ENCODE measurements at places on chromosomes 11 and 22.
A peak's percentile ranks its signal among the peaks of the same experiment; 100 is the strongest.

GRCh38 chr11:8209208-8209807 is 40.5 kb upstream of the RIC3 start:
- no peak for DNase-seq

DNA sequence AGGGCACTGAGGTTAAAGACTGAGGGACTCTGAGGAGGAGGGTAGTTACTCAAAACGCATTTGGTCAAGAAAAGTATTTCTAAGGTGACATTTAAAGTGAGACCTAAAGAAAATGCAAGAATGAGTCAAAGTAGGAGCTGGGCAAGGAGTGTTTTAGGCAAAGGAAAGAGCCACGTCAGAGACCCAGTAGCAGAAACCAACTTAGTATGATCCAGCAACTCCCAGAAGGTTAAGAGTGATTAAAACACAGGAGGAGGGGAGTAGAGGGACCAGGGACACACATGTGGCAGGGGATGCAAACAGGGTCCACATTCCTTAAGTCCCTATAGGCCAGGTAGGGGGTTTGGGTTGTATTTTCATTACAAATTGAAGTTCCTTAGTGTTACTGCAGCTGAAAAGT is 24.3 kb upstream of the CCDC34 start:
- DNase-seq, result no peak

GRCh38 chr22:33746501-33746928 is 173.8 kb downstream of the LARGE1 start:
- DNase-seq, result no peak

GRCh38 chr11:37623778-37624177 is 1025.7 kb upstream of the RAG2 start:
- DNase-seq, result no peak

DNA sequence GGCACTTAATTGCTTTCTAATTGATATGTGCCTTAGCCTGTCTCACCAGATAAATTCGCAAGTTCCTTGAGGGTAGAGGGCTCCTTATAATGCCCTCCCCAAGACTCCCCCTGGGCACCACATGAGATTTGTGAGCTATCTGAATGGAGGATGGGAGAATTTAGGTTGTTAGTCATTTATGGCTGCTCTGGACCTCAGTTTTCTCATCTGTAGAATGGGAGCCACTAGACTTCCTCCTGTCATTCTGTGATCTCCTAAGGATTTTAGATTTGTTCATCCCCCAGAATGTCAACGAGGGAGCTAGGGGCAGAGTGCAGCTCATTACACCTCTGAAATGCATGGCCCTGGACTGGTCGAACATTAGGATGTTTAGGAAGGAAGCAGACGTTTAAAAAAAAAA is 294.6 kb downstream of the MIAT start:
- no peak for DNase-seq

- no peak for DNase-seq
These were observed 29.6 kb upstream of the CCDC134 start for GRCh38 chr22:41770715-41771468.

DNA sequence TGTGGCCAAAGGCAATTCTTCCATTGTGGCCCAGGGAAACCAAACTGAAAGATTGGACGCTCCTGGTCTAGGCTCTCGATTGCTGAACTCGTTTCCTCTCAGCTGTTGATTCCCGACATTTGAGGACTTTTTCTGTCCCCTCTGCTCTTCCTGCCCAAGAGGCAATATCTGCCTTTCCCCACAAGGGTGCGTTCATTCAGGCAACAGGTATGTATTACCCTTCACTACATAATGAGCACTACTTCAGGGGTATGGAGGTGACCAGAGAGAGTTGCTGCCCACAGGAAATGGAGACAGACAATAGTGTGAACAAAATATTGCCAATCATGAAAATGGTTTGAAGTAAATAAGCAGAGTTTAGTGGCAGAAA is 8.2 kb downstream of the PTH start:
- peak; percentile 7 for DNase-seq

- DNase-seq, result no peak
These were observed 8.8 kb upstream of the IZUMO1R start for GRCh38 chr11:94295534-94295933.

GRCh38 chr22:31561238-31561887 is 65.0 kb downstream of the SFI1 start:
- DNase-seq, result peak; percentile 3

DNA sequence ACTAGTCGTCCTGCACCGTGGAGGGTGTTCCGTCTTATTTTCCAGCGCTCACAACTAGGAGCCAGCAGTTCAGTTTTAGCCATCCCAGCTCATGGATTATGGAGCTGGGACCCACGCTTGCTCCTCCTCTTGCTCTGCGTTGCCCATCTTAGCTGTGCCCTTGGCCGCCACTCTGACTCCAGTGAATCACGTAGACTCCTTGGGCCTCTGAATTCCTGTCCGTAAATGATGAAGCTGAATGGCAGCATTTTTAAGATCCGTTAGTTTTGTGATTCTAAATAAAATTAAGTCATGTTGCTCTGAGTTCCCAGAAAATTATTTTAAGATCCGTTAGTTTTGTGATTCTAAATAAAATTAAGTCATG is 23.8 kb downstream of the BCR start:
- no peak for DNase-seq

- no peak for DNase-seq
These were observed 378.5 kb downstream of the SHANK2 start for GRCh38 chr11:70873736-70874412.

DNA sequence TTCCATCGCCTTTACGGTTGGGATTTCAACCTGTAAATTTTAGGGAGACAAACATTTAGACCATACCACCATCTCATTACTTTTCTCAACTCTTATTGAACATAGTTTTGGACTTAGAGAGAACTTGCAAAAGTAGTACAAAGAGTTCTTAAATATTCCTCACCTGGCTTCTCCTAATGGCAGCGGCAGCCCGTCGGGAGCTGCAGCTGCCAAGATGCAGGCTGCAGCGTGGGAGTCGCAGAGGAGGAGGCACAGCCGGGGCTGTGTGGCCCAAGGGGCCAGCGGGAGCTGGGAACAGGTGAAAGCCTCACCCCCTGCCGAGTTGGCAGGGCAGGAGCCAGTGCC is 23.1 kb upstream of the RNASEH2C start:
- no peak for DNase-seq

GRCh38 chr11:108708173-108708572 is 43.3 kb downstream of the DDX10 start:
- no peak for DNase-seq

GRCh38 chr11:60720460-60720859 is 4.1 kb upstream of the MS4A18 start:
- DNase-seq, result no peak

DNA sequence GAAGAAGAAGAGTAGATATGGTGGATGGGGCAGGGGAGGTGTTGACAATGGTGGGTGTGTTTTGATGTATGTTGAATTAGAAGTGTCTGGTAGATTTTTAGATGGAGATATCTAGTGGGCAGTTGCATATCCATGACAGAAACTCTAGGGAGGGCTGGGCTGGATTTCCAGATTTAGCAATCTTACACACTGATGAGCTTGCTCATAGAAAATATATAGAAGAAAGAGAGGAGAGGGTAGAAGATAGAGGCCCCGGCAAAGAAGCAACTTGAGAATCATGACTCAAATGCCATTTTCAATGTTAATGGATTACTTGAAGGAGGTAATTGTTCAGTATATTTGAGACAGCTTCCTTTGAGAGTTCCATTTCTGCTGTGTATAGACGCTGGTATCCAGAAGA is 8.2 kb downstream of the REXO2 start:
- no peak for DNase-seq

GRCh38 chr11:2307501-2308331 is 5.9 kb downstream of the TSPAN32 start:
- DNase-seq, result no peak

DNA sequence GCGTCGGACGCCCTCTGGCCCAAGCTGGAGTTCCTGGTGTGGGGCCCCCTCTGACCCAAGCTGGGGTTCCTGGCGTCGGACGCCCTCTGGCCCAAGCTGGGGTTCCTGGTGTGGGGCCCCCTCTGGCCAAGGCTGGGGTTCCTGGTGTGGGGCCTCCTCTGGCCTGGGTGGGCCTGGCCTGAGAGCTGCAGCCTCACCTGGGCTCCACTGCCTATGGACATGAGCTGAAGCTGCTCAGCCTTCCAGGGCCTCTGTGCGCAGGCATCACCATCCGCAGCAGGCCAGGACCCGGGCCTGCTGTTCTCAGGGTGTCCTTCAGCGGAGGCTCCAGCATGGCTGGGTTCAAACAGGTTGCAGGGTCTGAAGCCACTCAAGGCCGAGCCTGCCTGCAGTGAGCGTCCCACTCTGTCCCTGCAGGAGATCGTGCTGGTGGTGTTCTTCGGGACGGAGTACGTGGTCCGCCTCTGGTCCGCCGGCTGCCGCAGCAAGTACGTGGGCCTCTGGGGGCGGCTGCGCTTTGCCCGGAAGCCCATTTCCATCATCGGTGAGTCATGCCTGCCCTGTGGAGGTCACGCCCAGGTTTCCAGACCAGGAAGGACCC is 125.5 kb downstream of the KCNQ1 start:
- DNase-seq, result no peak

DNA sequence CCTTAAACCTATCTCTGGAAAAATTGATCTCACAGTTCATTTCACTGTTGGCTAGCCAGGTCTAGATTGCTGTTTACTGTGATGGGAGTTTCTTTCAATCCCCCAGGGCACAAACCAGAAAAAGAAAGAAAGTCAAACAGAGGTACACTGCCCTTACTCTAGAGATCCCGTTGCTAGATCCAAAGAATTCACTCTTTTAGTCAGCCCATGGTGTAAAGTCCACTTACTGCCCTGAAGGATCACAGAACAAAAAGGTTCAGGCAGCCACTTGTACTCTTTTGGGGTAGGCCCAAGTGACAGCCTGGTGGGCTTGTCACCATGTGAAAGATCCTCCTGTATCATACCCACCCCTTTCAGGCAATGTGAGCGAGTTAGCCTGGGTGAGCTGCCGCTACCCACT is 162.6 kb upstream of the CCDC179 start:
- no peak for DNase-seq

- no peak for DNase-seq
These were observed 696 bp downstream of the KRTAP5-5 start for GRCh38 chr11:1630271-1630670.

DNA sequence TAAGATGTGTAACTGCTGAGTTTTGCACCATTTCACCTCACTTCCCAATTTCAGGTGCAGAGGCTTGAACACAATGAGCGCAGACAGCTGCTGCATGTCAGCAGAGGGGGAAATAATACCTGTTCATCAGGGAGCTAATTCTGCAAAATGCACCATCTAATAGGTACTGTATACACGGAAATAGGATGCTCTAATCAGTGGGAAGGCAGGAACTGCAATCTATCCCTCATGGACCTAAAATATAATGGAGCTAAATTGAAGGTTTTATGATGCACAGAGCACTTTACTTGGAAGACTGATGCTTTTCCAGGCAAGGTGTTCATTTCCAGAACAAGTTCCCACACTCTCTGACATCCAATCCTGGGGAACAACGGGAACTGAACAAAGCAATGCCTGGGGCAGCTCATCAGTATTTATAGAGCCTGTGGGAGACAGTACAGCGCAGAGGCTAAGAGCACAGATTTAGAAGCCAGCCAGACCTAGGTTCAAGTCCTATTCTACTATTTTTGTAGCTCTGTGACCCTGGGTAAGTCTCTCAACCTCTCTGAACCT is 78.5 kb downstream of the TENM4 start:
- DNase-seq, result no peak

GRCh38 chr11:101169944-101170343 is 40.3 kb upstream of the PGR start:
- DNase-seq, result no peak

DNA sequence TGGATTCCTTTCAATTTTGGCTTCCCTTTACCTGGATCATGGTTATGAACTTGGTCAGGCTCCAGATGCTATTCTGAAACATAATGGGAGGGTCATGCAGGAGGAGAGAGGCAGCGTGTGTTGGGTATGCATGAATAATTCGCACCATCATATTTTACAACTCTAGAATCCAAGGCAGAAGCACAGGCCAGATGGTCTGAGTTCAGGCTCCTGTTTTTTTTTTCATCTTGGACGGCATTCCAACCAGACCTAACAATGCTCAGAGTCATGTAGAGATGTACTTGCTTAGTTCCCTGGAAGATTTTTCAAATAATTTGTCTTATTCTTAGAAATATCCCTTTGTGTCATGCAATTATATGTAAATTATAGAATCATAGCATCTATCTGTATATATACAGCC is 393.5 kb downstream of the JRKL start:
- DNase-seq, result no peak

DNA sequence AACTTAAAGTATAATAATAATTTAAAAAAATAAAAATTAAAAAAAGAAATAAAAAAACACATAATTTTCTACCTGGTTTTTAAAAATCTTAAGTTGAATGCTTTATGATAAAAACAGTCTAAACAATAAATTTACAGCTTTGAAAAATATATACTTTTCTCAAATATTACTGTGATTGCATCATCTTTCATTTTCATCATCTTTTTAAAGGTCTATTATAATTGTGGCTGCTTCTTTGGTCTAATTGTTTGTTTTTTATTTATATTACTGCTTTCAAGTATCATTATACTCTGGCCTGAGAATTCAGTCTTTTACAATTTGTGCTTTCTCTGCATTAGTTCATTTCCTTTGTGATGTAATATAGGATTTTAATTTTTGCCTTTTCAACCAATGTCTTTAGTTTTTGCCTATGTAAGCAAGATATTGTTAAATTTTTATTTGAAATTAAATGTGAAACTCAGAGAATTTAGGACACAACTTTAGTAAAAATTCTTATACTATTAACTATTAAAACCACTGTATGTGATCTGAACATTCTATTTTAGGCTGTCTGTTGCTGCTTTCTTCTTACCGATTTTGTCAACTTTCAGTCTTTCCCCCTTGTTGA is 7.3 kb downstream of the CYP2R1 start:
- DNase-seq, result no peak

- no peak for DNase-seq
These were observed 26.9 kb downstream of the POU2AF3 start for GRCh38 chr11:111325259-111325658.

DNA sequence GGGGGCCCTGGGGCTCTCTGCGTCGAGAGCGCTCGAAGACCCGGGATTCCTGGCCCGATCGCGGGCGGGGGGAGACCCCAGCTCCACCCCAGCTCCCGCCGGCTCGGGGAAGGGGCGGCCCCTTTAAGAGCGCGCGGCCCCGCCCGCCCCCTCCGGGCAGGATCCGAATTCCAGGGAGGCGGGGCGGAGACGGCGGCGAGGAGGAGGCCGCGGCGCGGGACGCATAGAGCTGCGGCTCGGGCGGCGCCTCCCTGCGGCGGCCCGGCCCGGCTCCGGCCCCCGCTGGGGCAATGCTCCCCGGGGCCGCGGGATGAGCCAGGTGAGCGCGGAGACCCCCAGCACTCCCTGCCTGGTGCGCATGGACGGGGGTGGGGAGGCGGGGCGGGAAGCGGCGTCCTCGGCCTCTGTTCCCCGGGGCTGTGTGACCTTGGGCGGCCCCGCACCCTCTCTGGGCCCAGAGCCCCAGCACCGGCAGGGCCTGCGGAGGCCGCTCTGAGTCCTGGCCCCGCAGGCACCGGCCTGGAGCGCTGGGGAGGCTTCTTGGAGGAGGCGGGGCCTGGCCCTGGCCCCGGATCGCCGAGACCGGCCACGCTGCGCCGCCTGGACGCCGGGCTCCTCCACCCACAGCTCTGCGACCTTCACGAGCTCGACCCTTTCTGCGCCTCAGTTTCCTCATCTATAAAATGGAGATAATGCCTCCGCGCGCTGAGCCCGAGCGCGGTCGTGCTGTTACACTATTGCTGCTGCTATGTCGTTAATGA is 565 bp downstream of the GAS2L1 start:
- DNase-seq, result no peak

- no peak for DNase-seq
These were observed 165.8 kb upstream of the NARS2 start for GRCh38 chr11:78740199-78741071.

GRCh38 chr11:74280494-74280893 is 30.9 kb downstream of the P4HA3 start:
- no peak for DNase-seq

GRCh38 chr22:27045103-27045947 is 387.9 kb downstream of the MIAT start:
- DNase-seq, result no peak

All from naive thymus-derived CD8-positive, alpha-beta T cell (primary cell).